Naive thymus-derived CD8-positive, alpha-beta T cell (primary cell): ENCODE measurements at places on chromosomes 1 and 21. TPM values are rescaled to one million over a fixed set of nuclear protein-coding genes. Genes with fewer than 3 reads are reported as not detected.
A peak's percentile ranks its signal among the peaks of the same experiment; 100 is the strongest.

GRCh38 chr1:201025571-201026002 lies 2.1 kb upstream of the KIF21B start:
- DNase-seq: no peak

OLIG1 gene
- total RNA-seq: not detected

DNA sequence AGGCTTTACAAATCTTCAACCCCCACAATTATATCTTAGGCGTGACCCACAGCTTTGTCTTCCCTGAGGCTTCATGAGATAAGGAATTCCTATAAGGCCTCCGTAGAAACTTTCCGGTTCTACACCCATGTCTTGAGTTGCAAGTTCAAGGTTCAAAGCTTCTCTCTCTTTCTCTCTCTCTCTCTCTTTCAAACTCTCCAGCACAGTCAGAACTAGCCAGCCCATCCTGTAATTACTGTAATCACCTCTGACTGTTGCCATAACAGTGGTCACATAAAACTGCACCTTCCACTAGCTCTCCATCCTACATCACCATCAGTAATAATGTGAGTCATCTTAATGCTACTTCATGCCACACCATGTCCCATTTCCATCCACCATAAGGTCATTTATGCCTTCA lies 90.0 kb upstream of the NFASC start:
- DNase-seq: no peak

SYT11 gene
- 4.0 TPM for total RNA-seq

- no peak for DNase-seq
These were observed 45.7 kb downstream of the DIPK1A start for GRCh38 chr1:92915547-92915946.

GPATCH3 gene
- total RNA-seq: 26.4 TPM

GRCh38 chr1:100530880-100531487 lies 7.0 kb upstream of the GPR88 start:
- DNase-seq: peak; percentile 30

DNA sequence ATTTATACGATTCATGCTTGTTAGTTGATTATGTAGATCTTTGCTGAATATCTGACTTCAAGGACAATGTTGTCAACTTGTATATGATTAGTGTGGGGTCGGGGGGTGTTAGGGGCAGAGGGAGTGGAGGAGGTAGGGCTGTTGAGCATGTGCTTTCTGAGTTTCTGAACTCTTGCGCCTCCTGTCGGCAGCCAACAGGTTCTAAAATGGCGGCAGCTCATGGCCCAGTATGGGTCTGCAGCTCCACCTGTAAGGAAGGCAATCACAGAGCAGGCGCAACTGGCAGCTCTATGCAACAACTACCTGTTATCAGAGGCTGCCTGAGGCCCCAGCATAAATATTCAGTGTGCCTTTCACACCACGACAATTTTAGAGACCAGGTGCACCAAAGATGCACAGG lies 205.8 kb upstream of the PLXNA2 start:
- DNase-seq: no peak

DNA sequence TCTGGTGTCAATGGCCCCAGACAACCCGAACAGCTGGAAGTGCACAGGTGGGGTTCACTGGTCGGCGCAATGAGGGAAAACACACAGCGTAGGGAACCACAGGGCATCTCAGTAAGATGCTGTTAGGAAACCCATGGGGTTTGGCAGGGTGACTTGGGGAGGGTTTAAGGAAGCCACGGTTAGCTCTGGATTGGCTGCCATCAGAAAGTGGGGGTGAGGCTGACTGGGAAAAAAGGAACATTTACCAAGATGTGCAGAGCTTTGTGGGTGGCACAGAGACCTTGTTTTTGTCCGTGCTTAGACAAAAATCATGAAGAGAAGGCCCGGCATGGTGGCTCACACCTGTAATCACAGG lies 11.0 kb downstream of the ALDH4A1 start:
- no peak for DNase-seq

CLCA2 gene
- not detected for total RNA-seq

GRCh38 chr1:220908757-220909156 lies 29.5 kb downstream of the HLX start:
- DNase-seq: no peak

RSPO1 gene
- total RNA-seq: not detected

GRCh38 chr1:14738235-14738634 lies 139.8 kb downstream of the KAZN start:
- no peak for DNase-seq

NPL gene
- total RNA-seq: 4.5 TPM

GRCh38 chr1:32342704-32343103 lies 6.7 kb upstream of the MARCKSL1 start:
- no peak for DNase-seq

DNA sequence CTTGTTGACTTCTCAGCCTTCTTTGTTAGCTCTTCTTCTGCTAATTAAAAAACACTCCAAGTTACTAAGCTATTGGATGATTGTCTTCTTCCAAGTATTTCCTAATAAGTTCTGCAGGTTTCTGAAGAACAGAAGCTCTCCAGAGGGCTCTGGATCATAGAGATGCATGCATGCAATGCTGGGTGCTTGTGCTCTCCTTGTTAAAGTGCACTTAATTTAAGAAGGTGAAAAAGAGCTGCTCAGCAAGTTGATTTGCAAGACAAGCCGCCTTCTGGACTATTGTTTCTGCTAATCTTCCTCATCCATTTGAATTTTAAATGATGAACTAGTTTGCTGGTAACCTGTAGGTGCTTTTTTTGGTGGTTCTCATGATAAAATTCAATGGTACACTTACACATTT lies 16.1 kb downstream of the RRP15 start:
- no peak for DNase-seq

RCAN3 gene
- total RNA-seq: 217 TPM

DNA sequence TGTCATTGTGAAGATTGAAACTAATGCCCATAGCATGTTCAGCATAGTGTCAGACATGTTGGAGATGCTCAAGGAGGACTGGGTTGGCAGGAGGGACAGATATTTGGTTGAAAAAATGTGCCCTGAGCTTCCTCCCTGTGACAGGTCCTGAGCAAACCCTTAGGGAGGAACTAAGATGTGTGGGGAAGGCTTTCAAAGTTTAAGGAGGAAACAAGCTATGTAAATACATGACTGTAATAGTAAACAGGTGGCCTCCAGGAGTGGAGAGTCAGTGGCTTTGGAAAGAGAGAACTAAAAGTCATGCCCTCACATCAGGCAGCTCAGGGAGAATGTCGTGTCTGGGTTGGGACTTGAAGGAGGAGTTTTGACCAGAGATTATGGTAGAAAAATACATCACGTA lies 9.7 kb upstream of the KIRREL1 start:
- no peak for DNase-seq

DNA sequence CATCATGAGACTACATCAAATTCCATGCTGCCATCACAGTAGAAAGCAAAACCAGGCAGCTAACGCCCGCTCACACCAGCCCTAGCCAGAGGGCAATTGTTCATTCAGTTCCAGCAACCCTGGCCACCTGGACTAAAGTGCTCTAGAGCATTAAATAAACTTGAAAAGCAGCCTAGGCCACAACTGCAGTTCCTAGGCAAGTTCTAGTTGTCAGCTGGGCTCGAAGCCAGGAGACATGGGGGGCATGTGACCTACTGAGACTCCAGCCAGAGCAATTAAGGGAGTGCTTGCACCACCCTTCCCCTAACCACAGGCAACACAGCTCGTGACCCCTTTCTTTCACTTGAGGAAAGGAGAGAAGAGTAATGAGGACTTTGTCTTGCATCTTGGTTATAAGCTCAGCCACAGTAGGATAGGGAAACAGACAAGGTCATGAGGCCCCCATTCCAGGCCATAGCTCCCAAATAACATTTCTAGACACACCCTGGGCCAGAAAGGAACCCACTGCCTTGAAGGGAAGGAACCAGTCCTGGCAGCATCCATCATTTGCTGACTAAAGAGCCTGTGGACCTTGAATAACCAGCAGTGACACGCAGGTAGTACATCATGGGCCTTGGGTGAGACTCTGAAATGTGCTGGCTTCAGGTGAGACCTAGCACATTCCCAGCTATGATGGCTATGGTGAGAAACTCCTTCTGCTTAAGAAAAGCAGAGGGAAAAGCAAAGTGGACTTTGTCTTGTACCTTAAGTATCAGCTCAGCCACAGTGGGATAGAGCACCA lies 77.0 kb downstream of the ZZZ3 start:
- DNase-seq: no peak

DNA sequence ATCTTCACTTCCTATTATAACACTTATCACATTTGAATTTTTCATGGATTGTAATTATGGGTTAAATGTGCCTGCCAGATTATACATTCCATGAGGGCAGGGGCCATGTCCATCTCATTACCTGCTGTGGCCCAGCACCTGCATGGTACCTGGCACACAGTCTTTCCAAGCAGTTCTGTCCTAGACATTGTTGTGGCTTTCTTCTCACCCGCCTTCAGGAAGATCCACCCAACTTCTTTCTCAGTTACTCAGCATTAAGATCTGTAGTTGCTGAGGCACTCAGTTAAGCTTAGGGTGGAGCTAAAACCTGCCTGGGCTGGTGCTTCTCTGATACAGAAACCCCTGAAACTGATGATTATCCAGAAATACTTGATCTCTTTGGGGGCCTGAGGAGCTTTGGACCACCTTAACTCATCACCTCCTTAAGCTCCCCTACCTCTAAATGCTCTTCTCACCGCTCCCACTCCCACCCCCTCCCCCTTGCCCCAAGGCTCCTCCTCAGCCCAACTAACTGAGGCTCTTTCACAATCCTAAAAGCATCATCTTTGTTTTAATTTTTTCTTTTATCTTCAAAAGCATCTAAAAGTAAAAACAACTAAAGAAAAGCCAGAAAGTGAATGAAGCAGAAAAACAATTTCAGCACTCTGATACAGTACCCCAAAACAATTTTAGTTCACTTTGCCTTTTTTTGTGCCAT lies 190.6 kb downstream of the FGGY start:
- DNase-seq: no peak

IGSF9 gene
- total RNA-seq: 0.21 TPM

DNA sequence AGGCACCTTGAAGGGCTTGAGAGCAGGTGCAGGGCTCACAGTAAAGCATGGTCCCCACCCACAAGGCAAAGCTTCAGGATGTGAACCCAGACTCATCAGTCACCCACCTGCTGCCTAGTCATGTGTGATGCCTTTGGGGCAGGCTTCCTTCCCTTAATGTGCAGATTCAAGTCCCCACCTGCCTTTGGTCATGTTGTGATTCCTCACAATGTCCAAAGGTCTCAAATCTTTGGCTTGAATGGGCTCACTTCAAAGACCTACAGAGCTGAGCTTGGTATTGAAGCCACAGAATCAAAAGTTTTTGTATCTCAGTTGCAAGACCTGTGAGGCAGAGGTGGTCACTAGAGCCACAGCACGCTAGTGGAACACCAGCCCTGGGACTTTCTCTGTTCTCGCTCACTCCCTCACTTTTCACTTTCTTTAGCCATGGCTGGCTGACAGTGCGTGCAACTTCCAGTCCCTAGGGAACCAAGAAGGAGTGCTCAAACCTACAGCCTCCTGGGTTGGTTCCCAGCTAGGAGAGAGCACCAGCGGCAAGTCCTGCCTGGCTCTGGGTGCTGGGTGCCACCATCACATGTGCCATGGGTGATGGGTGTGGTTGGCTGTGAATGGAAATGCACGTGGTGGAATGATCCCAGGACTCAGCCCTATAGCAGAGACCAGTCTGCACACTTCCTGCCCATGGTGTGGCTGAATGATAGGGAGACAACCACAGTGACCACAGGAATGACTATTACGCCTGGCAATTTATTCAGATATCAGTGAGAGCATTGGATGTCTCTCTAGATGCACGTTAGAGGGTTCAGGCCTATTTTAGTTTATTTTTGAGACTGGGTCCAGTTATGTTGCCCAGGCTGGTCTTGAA lies 26.4 kb upstream of the CLIC6 start:
- DNase-seq: no peak

GRCh38 chr1:47824716-47825115 lies 172.5 kb downstream of the TRABD2B start:
- DNase-seq: no peak

DNA sequence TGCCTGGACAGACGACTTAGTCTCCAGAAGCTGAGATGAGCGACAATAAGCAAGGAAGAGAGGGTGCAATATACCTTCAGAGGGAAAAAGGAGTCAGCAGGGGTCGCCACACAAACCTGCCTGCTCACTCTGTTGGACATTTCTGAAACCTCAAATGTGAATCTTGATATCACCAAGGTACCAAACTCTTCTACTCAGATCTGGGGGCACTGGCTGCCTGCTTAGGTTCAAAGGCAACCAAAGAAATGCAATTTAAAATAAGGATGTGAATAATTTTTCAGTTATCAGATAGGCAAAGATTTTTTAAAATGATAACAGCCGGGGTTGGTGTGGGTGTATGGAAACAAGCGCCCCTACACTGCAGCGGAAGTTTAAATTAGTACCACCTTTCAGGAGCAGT lies 164.2 kb downstream of the HIVEP3 start:
- peak; percentile 21 for DNase-seq

DNA sequence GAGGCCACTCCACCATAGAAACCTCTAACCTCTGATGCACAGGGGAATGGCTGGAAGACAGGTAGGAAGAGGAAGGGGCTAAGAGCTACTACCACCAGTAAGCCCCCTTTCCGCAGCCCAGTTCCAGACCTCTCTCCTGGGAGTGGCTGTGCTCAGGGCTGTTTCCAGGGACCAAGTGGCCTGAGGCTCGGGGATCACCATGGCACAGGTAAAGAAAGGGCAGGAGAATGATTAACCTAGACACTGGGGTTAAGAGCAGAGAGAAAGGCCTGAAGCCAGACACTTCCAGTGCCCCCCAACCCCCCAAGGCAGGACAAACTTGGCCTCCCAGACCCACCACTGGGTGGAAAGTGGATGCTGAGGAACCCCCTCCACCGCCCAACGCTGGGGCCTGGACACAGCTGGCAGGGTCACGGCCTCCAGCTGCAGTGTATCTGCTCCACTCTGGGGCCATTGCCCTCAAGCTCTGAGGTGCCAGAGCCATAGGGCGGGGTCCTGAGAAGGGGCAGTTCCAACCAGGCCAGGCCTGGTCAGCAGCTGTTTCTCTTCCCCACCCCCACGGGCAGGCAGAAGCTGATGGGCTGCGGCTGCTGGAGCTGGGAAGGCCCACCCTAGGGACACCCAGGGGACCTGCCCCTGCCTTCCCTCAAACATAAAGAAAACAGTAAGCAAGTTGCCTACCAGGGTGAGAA lies 2.6 kb downstream of the TAGLN2 start:
- no peak for DNase-seq

DNA sequence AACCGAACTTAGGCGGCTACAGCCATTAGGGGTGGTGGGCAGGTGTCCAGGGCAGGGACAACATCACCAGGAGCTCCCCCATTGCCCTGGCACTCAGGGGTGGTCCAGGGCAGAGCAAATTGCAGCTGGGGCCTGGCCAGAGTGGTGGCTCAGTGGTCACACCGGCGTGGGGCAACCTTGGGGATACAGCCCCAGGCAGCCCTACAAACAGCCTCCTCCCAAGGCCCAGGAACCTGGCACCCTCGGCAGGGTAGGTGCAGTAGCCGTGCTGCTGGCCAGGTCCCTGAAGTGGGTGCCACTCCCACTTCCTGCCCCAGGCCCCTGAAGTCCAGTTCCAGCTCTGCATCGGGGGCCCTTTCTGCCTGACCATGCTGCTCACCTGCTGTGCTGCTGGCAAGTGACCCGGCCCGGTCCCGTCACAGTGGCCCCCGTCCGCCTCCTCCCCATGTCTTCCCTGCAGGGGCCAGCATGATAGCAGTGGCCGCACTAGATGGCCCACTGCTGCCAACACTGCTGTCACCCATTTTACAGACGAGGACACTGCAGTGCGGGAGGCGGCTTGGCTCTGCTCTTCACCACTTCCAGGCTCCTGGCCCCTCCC lies 712.8 kb downstream of the MATN1 start:
- no peak for DNase-seq

- DNase-seq: no peak
These were observed 16.9 kb upstream of the THRAP3 start for GRCh38 chr1:36207339-36207738.

GRCh38 chr1:154862907-154863306 lies 7.2 kb downstream of the KCNN3 start:
- no peak for DNase-seq
